ENCODE measurements at places on chromosomes 11 and 22. TPM values are rescaled to one million over a fixed set of nuclear protein-coding genes. Genes with fewer than 3 reads are reported as not detected.

The MUC6 gene
- not detected for total RNA-seq

The SCGB1D2 gene
- not detected for total RNA-seq

The MS4A15 gene
- not detected for total RNA-seq

The CPT1B gene
- 113 TPM for total RNA-seq

The APOA4 gene
- total RNA-seq: not detected

Measured in T-cell (primary cell).